NCI-H748 treated with DMSO at 0.1 percent for 48 hours (cell line): ENCODE measurements at places on chromosomes 11 and 22.

DNA sequence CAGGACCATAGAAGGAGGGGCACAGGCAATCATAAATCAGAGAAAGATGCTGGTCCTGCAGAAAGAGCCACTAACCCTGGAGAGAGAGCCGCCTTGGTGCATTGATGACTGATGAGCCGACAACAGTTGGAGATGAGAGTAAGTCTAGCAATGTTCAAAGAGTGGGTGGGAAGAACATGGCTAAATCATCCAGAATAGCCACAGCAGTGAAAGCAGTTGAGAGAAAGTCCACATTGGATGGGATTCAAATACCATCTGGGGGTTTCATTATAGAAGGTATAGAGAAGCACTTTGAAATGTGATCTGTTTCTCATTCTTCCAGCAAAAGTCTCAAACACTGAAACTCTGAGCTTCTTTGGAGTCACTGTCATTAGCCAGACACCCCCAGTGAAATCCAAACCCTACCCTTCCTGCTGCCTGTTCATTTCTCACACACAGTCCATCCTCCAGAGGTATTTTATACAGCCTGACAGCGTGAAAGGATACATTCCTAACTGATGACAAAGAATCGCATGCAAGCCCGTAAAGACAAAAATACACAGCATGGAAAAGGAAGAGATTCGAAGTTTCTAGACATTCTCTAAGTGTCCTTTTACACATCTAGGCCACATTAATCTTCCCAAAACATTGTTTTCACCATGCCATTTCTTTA lies 303.1 kb upstream of the MPPED2 start:
- no peak for DNase-seq

GRCh38 chr22:46933040-46933930 lies 170.8 kb downstream of the TBC1D22A start:
- no peak for DNase-seq

GRCh38 chr11:68956142-68956541 lies 24.6 kb downstream of the MRGPRD start:
- DNase-seq = no peak

DNA sequence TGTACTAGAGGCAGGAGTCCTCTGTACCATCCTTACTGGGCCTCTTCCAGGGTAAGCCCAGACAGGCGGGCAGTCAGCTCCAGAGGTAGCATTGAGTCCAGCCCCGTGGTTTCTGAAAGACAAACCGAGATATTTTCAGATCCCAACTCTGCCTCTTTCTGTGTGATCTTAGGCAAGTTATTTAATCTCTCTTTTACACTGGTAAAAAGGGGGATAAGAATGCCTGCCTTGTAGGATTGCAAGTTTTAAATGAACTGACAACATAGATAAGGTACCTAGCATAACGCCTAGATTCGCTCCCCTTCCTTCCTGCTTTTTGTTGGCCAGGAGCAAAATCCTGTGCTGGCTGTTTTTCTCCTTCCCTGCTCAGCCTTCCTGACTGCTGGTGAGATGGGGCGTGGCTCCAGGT lies 56.4 kb upstream of the NNMT start:
- no peak for DNase-seq

DNA sequence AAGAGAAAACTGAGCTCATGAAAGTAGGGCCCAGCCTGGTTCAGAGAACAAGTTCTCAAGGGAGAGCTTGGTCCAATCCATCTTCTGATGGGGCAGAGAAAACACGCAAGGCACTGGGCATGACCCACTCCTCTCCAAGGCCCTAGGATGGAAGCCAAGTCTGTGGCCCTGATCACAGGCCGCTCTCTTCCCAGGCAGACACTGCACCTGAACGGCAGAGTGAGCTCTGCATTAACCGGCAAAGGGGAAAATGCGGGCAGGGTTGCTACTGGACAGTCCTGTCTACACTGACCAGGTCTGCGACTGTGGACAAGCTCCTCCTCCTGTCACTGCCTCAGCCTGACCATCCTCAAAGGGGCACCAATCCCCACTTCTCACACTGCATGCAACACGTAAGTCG lies 49.3 kb downstream of the SGSM3 start:
- no peak for DNase-seq

DNA sequence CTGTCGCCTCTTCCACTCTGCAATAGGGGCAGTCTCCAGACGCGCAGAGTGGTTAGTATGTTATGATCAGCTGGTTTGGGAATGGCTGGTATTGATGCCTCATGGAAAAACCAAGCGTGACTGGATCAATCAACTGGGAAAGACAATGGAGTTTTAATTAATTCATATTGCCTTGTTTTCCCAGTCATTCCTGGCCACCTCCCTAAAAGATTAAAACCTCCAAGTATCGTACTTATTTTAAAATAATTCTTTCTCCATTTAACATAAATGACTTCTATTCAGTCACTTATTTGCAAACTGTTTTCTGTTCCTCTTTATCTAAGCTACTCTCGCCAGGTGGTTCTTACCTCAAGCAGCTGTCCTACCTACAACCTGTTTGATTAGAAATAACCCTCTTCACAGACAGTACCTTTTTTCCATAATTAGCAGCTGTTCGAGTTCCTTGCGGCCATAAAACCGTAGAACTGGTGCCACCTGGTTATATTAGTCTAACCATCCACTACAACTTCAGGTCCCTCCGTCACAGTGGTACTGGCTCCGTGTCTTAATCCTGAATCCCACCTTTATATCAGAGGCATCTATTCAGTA lies 898 bp downstream of the ZNF215 start:
- DNase-seq = peak; percentile 65

- no peak for DNase-seq
Measured at GRCh38 chr11:86187027-86187426, 57.5 kb upstream of the EED start.

DNA sequence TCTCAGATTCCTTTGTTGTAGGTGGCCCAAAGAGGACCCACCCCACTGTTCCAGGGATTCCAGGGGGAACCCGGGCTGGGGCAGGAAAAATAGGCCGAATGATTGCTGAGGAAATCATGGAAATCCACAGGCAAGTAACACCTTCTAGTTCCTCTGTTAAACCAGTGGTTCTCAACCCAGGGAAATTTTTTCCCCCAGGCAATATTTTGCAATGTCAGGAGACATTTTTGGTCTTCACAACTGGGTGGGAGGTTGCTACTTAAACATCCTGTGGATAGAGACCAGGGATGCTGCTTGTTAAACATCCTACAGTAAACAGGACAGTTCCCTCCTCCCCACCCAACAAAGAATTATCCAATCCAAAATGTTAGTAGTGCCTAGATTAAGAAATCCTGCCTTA lies 84.7 kb downstream of the BTBD10 start:
- DNase-seq = no peak

DNA sequence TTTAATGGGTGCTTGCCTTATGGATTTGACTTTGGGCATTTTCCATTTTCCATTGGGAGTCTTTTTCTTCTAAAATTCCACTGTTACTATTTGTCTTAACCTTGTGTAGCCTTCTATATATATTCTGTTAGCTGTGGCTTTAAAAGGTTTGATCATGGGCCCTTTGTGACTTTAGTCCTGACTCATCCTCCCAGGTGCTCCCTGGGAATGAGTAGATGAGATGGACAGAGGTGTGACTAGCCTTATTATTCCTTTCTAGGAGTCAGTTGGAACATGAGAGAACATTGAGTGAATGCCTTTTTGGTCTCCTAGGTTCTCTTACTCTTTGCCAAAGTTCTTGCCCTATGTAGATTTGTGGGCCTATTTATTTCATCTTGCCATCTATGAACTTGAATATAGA lies 39.0 kb downstream of the DDX10 start:
- DNase-seq = no peak

GRCh38 chr11:131903074-131903473 lies 532.7 kb downstream of the NTM start:
- DNase-seq = no peak

GRCh38 chr11:27184458-27185312 lies 144.1 kb downstream of the BBOX1 start:
- no peak for DNase-seq

GRCh38 chr11:115384236-115384635 lies 120.0 kb downstream of the CADM1 start:
- DNase-seq = no peak

- DNase-seq = peak; percentile 31
Measured at GRCh38 chr11:4539603-4540219, 5.3 kb upstream of the OR52M1 start.

DNA sequence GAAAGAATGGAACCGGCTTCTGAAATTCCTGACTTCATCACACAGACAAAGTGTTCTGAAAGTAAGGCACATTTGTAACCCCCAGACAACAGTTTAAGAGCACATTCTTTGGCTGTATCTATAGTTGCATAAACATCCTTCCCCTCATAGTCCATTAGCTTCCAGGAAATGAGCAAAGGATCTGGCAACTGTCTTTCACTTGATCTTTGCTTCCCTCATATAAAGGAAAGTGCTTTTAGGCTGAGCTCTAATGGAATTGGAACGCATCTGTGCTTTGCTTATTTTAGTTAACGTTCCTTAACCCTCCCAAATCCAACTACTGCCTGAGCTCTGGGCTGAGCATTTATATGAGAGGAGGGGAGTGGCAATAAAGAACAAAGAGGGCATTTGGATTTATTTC lies 76.9 kb upstream of the API5 start:
- DNase-seq = no peak

GRCh38 chr11:12692229-12693075 lies 18.2 kb downstream of the TEAD1 start:
- DNase-seq = no peak

DNA sequence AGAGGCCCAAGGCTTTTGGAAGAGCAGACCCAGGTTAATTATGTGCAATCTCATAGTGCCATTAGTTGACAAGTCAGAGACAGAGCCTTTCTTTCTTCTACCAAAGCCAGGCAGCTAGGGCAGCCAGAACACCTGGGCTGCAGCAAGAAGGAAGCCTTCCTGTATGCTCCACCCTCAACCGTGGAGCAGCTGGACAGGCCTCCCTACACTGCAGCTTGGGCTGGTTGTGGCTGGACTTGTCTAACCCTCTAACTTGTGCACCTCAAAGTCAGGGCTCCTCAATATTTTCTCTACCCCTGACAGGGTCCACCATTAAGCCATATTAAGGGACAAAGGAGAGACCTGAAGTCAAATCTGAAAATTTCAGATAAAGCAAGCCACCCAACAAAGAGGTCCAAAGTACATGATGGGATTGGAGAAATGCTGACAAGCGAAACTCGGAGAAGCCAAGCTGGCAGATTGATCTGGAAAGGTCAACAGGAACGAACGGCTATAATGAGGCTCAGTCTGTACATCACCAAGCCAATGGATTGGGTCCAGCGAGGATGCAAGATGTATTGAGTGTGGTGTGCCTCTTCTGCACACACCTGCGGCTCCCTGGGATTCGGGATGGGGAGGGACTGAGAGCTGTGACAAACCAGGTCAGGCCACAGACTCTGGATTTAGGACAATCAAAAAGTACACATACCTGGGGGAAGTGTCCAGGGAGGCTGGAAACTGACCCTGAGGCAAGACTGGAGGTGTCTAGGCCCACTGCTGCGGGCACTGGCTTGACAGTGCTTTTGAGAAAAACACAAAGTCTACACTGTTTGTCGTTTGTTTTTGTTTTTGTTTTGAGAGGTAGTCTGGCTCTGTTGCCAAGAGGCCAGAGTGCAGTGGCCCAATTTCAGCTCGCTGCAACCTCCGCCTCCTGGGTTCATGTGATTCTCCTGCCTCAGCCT lies 11.7 kb upstream of the SLC43A3 start:
- DNase-seq = no peak

DNA sequence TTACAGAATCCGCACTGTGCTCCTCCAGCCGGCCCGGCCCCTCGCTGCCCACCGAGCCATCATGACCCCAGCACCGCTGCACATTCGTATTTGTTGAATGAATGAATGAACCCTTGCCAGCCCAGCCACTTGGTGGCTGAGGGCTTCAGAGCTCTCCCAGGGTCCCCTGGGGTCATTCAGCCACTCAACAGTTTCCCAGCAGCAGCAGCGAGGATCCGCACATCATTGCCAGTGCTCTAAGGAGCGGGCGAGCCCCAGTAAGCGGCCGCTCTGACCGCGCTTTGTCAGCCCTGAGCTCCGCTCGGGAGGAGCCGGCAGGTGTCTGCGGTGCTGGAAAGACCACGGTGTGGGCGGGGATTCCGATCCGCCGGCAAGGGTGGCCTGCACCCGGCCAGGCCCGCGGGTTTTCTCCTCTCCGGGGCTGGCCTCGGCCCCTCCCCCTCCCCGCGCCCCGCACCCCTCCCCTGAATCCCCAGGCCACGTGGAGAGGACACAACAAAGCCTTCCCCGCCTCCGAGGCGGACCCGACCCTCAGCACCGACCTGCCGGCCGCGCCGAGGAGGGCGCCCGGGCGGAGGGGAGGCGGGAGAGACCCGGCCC lies 563 bp downstream of the BID start:
- DNase-seq = peak; percentile 16

- peak; percentile 9 for DNase-seq
Measured at GRCh38 chr22:37501610-37502341, 15.6 kb upstream of the MFNG start.

- DNase-seq = no peak
Measured at GRCh38 chr11:105032495-105032894, 2.4 kb downstream of the CASP1 start.

- DNase-seq = no peak
Measured at GRCh38 chr22:16834971-16835370, 9.8 kb upstream of the XKR3 start.

DNA sequence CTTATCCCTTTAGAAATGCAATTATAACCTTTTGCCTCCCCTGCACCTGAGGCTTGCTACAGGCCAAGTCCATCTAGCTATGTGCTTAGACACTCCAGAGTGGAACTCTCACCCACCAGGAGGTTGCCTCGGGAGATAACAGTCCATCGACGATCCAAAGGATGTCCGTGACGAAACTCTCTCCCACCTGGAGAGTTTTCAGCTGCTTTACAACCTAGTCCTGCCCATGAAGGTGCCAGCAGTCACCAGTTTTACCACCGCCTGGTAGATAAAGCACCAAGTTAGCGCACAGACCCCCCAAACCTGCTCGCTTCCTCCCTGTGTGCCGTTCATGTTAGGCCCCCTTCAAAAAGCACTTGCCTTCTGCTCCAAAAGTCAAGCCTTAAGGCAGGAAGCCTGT lies 53.1 kb upstream of the SHISAL1 start:
- no peak for DNase-seq

DNA sequence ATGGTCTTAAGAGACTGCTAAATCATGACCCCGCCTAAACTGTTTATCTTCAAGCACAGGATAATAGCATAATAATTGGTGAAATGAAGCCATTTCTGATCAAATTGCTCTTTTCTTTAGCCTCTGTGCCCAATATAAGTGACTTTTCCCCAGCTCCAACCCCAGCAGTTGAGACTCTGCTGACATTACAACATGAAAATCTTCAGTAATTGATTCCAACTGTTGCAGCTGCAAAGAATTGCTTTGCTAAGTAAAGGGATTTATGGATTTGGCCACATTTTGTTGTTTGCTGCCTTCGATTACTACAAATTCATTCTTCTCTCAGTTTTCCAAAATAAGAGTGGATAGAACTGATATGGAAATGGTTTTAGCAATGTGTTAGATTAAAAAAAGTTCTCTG lies 576.7 kb upstream of the LRRC4C start:
- no peak for DNase-seq

DNA sequence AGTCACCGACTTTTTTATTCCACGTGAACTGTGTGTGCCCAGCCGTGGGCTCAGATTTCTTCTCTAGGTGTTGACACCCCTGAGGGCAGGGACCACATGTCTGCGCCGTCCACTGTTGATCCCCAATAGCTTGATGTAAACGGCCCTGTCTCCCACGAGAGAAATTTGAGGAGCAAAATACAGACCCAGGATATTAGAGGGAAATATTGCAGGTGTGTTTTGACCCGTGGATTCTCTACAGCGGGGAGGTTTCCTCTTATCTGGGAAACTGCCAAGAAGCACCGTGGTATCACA lies 437.5 kb downstream of the TBC1D22A start:
- DNase-seq = no peak
